Urothelium cell line (cell line): ENCODE measurements at places on chromosomes 1 and 21.

DNA sequence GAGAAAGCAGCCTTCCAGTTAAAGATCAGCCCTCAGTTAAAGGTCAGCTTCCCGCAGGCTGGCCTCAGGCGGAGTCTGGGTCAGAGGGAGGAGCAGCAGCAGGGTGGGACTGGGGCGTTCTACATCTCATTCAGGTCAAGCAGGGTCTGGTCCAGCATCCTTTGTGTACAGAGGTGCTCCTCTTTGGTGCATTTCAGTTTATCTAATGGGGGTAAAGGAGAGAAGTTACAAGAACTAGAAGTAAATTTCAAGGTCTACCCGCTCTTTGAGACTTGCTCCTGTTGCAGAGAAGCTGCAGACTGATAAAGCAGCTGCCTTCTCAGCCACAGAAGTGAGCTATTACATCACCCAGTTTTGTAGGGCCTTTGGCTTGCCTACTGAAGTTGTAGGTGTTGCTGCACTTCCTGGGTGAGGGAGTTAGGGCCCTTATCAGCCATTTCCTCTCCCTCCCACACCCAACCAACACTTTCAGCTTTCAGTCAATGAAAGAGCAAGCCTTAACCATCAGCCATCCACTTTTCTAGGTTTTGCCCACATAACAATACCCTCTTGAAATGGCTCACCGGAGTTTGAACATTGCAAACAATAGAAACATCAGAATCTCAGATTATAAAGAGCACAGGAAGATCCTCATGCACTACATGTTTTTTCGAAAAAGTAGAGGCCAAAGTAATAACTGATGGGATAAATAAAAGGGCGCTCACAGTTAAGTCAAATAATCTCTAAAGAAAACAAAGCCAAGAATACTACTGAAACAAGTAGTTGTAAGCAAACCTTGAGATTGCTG is 2.8 kb upstream of the NUP210L start:
- no peak for DNase-seq

DNA sequence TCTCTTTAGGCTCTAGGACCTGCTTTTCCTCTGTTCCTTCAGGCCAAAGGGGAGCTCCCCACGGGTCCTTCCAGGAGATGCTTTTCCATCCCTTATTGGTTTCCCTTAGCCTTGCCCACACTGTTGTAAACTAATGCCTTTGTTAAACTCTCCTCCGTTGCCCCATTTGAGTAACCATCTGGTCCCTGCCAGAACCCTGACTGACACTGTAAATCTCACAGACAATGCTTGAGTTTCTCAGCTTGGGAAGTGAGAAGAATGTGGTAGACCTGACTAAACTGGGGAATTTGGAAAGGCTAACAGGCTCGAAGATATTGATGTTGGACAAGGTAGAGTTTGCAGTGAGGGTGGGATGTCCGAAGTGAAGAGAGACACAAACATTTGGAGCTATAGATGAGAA is 11.4 kb downstream of the AKNAD1 start:
- DNase-seq = no peak

DNA sequence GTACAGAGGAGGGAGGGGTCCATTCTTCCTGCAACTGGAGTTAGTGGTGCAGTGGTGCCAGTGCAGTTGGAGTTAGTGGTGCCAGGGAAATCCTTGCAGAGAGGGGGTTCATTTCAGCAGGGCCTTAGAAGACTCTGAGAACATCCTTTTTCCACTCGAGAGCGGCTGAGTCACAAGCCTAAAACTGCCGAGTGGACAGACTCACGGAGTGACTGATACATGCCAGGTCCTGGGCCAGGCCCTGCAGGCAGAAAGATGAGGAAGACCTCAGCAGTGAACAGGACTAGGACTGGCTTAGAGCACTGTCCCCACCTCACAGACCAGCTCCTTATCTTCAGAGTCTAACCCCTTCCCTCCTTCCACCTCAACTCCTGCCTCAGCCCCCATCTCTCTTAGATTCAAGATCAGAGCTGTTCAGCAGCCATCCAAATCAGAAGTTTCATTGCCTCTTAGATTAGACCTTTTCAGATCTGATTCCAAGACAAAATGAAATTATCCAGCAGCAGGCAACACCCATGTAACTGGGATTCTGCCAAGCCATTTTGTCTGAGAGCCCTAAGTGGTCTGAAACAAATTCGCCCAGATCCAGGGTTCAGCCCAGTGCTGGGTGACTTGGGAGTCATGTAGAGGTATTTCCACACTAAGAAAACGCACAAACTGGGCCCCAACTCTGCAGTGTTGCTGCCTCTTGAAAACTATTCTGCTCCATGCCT is 12.7 kb upstream of the IKBKE start:
- no peak for DNase-seq

GRCh38 chr1:30830537-30830936 is 73.0 kb upstream of the LAPTM5 start:
- no peak for DNase-seq

DNA sequence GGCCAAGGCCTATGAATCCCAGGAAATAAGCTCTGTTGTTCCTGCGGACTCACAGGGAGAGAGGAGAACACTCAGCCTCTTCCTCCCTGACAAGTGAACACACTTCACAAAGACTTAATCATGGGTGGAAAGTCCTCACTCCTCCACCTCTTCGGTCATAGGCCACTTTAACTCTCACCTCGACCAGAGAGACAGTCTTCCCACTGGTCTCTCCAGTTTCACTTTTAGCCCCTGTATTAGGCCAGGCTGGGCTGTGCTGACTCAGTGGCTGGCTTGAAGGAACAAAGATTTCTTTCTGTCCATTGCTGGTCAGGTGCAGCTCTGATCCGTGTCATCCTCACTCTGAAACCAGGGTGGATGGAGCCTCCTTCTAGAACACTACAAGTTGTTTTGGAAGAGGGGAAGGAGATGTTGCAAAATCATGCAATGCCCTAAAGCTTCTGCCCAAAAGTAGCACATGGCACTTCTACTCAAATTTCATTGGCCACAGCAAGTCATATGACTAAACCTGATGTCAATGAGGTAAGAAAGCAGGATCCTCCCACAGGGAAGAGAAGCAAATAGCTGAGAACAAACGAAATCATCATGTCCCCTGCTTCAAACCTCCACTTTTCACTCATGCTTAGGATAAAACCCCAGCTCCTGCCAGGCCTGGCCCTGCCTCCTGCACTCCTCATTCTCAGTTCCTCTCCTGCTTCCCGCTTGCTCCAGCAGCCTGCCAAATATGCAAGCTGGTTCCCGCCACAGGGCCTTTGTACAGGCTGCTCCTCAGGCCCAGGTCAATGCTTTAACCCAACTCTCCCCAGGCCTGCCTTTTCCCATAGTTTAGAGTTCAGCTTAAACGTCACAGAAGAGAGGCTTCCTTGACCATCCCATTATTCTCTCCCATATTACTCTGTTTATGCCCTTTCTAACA is 150.5 kb upstream of the RUNX3 start:
- DNase-seq = no peak

- DNase-seq = no peak
These were observed 187.0 kb upstream of the RUNX1 start for GRCh38 chr21:35236090-35236489.
